Muscle of arm (tissue), 14 donors: ENCODE measurements at places on chromosomes 11 and 22. TPM values are rescaled to one million over a fixed set of nuclear protein-coding genes. Genes with fewer than 3 reads are reported as not detected.

KCNQ1 gene
- polyA plus RNA-seq: 1.3 TPM

RIC3 gene
- polyA plus RNA-seq: 0.48 TPM

FGF4 gene
- polyA plus RNA-seq: 3.7 TPM

IL10RA gene
- polyA plus RNA-seq: 5.1 TPM

FGF3 gene
- polyA plus RNA-seq: not detected

SBF1 gene
- polyA plus RNA-seq: 35.0 TPM
